Activated T-cell treated with anti-CD3 and anti-CD28 coated beads, Interleukin-2, amount 50 U/mL, for 24 hours (primary cell): ENCODE measurements at places on chromosomes 5 and 9.

- no peaks in the 10 kb centered on the region for H3K36me3 ChIP-seq
- H3K27ac ChIP-seq, result no peak overlapping the region
- H3K4me3 ChIP-seq, result no peak overlapping the region
- H3K27me3 ChIP-seq, result no peaks in the 10 kb centered on the region
Measured at GRCh38 chr9:32200896-32201295, 183.5 kb upstream of the ACO1 start.

GRCh38 chr5:119435436-119436132 is 16.7 kb upstream of the HSD17B4 start:
- H3K4me3 ChIP-seq, result no peak overlapping the region
- H3K4me1 ChIP-seq, result peaks cover 4% of the 10 kb centered on the region
- no peaks in the 10 kb centered on the region for H3K36me3 ChIP-seq
- DNase-seq, result peak; percentile 78

- H3K27me3 ChIP-seq, result no peaks in the 10 kb centered on the region
- H3K36me3 ChIP-seq, result no peaks in the 10 kb centered on the region
- no peak overlapping the region for H3K27ac ChIP-seq
- no peak for DNase-seq
- no peak overlapping the region for H3K4me3 ChIP-seq
- H3K4me1 ChIP-seq, result no peaks in the 10 kb centered on the region
Measured at GRCh38 chr9:89888233-89888632, 283.4 kb downstream of the GADD45G start.

DNA sequence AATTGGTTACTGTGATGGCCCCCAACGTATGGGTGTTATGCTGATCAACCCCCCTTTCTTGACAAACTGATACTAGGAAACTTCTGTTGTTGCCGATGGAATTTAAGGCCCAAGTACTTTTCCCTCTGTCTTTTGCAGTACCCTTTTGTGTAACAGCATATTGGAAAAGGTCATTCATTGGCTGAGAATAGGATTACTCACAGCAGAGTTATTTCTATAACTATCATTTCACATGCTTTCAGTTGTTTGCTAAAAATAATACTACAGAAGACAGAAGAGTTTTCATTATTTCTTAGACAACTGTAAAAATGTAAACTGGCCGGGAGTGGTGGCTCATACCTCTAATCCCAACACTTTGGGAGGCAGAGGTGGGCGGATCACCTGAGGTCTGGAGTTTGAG is 329.5 kb downstream of the KIAA0825 start:
- H3K27ac ChIP-seq, result no peak overlapping the region
- H3K27me3 ChIP-seq, result no peaks in the 10 kb centered on the region
- H3K4me3 ChIP-seq, result no peak overlapping the region
- DNase-seq, result no peak

DNA sequence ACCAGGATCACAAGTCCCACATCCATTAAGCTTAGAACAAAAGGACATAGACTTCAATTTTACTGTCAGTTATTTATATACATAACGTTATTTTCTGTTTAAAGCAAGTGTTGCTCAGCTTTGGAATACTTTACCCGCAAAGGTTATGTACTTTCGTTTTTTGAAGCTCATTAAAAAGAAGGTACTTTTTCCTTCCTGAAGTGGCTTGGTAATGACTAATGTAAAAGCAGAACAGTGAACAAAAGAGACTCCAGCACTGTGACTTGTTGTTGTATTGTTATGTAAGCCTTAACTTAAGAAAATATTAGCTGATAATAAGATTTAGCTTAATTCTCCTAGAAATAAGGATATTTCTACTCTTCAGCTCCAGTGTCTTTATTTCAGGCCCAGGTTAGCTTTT is 97.3 kb upstream of the SLCO6A1 start:
- no peak overlapping the region for H3K4me3 ChIP-seq
- H3K36me3 ChIP-seq, result no peaks in the 10 kb centered on the region
- peaks cover 4% of the 10 kb centered on the region for H3K27me3 ChIP-seq
- no peak overlapping the region for H3K27ac ChIP-seq

- DNase-seq, result peak; percentile 20
- H3K4me1 ChIP-seq, result peaks cover 24% of the 10 kb centered on the region
- no peak overlapping the region for H3K4me3 ChIP-seq
- H3K27me3 ChIP-seq, result no peaks in the 10 kb centered on the region
- H3K36me3 ChIP-seq, result peaks cover 10% of the 10 kb centered on the region
Measured at GRCh38 chr5:176895831-176896230, 3.3 kb downstream of the HK3 start.

- no peak overlapping the region for H3K27ac ChIP-seq
- peaks cover 18% of the 10 kb centered on the region for H3K27me3 ChIP-seq
- no peaks in the 10 kb centered on the region for H3K4me1 ChIP-seq
- DNase-seq, result no peak
- no peaks in the 10 kb centered on the region for H3K36me3 ChIP-seq
Measured at GRCh38 chr9:86865952-86866351, 81.4 kb downstream of the GAS1 start.

DNA sequence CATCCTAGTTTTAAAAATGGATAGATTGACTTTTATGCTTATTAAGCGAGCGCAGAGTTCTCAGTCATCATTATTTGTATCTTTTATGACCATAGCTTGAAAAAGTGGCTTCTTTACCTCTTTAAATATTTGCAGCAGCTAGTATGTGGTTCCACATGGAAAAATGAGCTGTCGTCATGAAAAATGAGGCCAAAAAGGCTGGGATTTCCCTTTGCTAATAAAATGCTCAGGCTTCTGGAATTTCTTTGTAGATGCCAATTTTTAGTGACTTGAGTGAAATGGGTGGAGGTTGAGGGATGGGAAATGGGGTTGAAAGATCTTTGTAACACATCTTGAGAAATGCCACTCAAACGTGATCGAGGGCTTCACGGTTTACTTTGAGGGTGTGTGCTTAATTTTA is 35.2 kb downstream of the RAI14 start:
- no peak overlapping the region for H3K27ac ChIP-seq
- no peak for DNase-seq
- peaks cover 23% of the 10 kb centered on the region for H3K4me1 ChIP-seq
- H3K27me3 ChIP-seq, result no peaks in the 10 kb centered on the region
- no peak overlapping the region for H3K4me3 ChIP-seq

GRCh38 chr9:132602207-132602606 is 19.8 kb downstream of the BARHL1 start:
- no peak for DNase-seq
- H3K4me1 ChIP-seq, result peaks cover 2% of the 10 kb centered on the region
- no peak overlapping the region for H3K27ac ChIP-seq
- H3K27me3 ChIP-seq, result no peaks in the 10 kb centered on the region
- H3K4me3 ChIP-seq, result no peak overlapping the region

DNA sequence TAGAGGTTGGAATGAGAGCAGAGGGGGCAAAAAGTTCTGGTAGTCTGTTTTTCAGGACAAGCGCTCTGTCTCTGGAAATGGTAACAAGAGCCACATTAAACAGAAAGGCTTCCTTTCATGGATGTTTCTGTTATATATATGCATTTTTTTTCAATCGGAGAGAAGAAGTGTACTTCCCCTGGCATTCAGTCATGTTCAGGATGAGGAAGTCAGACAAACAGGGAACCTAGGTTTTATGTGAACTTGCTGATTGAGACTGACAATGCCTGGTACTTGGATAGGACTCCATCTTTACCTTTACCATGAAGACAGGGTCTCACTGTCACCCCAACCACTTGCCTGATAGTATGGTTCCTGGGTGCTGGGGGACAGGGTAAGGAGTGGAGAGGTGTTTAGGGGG is 30.1 kb upstream of the ZBED3 start:
- no peak overlapping the region for H3K27ac ChIP-seq
- peaks cover 14% of the 10 kb centered on the region for H3K27me3 ChIP-seq
- no peaks in the 10 kb centered on the region for H3K4me1 ChIP-seq
- no peaks in the 10 kb centered on the region for H3K36me3 ChIP-seq
- H3K4me3 ChIP-seq, result no peak overlapping the region

DNA sequence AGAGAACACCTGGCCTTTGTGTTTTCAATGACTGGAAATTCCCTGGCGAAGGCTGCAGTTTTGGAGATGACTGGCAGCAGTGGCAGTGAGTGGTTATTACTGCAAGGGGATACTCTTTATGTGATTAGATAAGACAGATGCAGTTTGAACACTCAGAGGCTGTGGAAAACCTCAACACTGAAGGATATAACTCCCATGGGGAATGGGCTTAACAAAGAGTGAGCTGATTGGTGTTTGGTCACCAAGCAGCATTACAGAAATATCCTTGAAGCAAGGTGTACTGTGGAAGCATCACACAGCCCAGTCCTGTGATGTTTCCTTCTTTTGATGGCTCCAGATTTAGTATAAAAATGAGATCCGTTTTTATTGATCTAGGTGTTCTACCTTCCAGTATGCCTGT is 490.7 kb upstream of the PTPRD start:
- no peaks in the 10 kb centered on the region for H3K27me3 ChIP-seq
- no peak overlapping the region for H3K4me3 ChIP-seq
- DNase-seq, result no peak
- no peaks in the 10 kb centered on the region for H3K36me3 ChIP-seq

GRCh38 chr5:149217803-149218155 is 53.9 kb upstream of the AFAP1L1 start:
- no peak overlapping the region for H3K27ac ChIP-seq
- DNase-seq, result no peak
- H3K4me3 ChIP-seq, result no peak overlapping the region
- no peaks in the 10 kb centered on the region for H3K27me3 ChIP-seq

DNA sequence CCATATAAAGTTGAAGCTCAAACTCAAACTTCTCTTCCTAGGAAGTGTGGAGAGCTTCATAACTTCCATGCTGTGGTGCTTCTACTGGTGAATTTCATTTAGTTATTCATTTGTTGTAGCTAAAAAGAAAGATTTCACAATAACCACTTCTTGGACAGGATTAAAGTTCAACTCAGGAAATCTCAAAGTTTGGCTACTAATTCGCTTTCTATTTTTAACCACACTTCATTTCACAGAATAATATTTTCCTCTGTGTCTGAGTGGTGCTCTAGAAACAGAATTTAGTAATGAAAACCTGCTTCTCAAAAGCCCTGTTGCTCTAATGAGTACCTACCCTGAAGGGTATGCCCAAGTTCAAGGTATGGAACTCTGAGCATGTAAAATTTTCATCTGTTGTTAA is 73.9 kb downstream of the ACTBL2 start:
- DNase-seq, result no peak
- H3K27ac ChIP-seq, result no peak overlapping the region
- no peaks in the 10 kb centered on the region for H3K36me3 ChIP-seq
- no peaks in the 10 kb centered on the region for H3K4me1 ChIP-seq
- no peak overlapping the region for H3K4me3 ChIP-seq
- peaks cover 3% of the 10 kb centered on the region for H3K27me3 ChIP-seq

DNA sequence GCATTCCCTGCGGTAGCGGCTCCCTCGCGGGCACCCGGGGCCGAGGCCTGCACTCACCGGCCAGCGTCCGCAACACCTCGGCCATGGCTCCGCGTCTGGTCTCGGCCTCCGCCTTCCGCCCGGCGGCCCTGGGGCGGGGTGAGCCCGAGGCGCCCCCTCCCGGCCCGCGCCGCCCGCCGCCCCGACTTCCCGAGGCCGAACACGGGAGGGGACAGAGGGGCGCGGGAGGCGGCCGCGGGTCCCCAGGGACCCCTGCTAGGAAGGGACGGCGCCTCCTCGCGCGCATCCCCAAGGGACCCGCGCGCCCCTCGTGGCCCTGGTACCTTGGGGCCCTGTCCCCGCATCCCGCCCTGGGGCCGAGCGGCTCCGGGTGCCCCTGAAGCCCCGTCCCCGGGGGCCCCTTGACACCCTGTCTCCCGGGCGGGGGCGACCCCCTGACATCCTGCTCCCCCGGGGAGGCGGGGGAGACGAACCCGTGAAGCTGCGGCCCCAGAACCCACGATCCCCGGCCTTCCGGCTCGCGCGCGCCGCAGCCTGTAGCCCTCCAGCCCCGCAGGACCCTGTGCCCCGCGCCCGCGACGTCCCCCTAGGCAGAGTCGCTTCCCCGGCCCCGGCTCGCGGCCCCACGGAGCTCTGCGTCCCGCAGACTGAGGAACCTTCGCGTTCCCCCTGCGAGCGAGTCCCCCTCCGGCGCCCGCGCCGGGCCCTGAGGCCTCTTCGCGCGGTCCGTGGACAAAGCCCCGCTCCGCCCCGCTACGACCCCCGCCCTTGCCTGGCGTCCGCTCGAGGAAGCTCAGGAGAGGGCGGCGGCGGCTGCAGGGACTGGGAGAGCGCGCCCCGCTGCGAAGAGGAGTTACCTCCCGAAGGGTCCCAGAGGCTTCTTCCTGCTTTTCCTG is at the start of gene ABO:
Gene ABO, minus strand, starts transcription at position 97 of the 896 bp plus-strand sequence.
- H3K4me1 ChIP-seq, result peaks cover 2% of the 10 kb centered on the region
- no peak within 1 kb of the TSS for H3K27ac ChIP-seq
- H3K4me3 ChIP-seq, result no peak within 1 kb of the TSS
- H3K36me3 ChIP-seq, result no peaks in the 10 kb centered on the region
- H3K27me3 ChIP-seq, result peaks cover 70% of the 10 kb centered on the region

- H3K4me1 ChIP-seq, result no peaks in the 10 kb centered on the region
- H3K27ac ChIP-seq, result no peak overlapping the region
- no peaks in the 10 kb centered on the region for H3K36me3 ChIP-seq
- DNase-seq, result no peak
- no peak overlapping the region for H3K4me3 ChIP-seq
- peaks cover 3% of the 10 kb centered on the region for H3K27me3 ChIP-seq
Measured at GRCh38 chr5:174505621-174506020, 218.8 kb upstream of the MSX2 start.

- no peaks in the 10 kb centered on the region for H3K27me3 ChIP-seq
- no peak overlapping the region for H3K27ac ChIP-seq
- peaks cover 16% of the 10 kb centered on the region for H3K4me1 ChIP-seq
Measured at GRCh38 chr9:125620216-125620615, 86.8 kb downstream of the MAPKAP1 start.

GRCh38 chr5:168693883-168694282 is 114.7 kb upstream of the PANK3 start:
- no peak overlapping the region for H3K4me3 ChIP-seq
- no peaks in the 10 kb centered on the region for H3K27me3 ChIP-seq
- H3K4me1 ChIP-seq, result no peaks in the 10 kb centered on the region
- H3K27ac ChIP-seq, result no peak overlapping the region
- no peaks in the 10 kb centered on the region for H3K36me3 ChIP-seq

DNA sequence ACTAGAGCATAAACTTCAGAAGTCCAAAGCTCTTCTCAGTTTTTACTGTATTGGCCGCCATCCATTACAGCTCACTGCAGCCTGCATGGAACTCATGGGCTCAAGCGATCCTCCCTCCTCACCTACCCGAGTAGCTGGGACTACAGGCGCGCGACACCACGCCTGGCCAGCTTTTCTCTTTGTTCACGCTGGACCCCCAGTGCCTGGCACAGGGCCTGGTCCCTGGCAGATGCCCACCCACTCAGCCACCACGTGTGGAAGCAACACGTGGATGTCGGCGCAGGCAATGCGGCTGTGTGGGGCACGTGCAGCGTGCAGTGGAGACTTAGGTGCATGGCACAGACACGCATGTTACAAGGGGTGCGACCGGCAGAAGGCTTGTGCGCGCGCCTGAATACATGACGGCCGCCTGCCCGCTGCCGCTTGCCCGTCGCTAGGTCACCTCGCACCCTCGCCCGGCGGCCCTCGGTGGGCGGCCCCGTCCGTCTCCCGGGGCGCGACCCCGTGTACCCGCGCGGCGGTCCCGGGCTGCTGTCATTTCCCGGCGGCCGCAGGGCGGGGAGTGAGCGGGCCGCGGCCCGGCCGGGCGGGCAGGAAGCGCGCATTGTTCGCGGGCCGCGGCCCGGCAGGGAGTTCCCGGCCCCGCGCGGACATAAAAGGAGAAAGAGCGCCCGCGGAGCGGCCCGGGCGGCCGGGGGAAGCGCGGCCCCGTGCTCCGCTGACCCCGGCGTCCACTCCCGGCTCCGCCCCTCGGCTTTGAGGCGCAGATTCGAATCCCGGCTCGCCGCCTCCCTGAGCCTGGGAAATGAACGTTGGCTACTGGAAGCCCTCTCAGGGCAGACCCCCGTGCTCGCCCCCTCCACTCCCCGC is 24.1 kb upstream of the PTGS1 start:
- peak overlapping the region; percentile 67 for H3K4me3 ChIP-seq
- H3K27ac ChIP-seq, result no peak overlapping the region
- peak; percentile 53 for DNase-seq
- H3K4me1 ChIP-seq, result peaks cover 9% of the 10 kb centered on the region
- H3K36me3 ChIP-seq, result no peaks in the 10 kb centered on the region
